ENCODE measurements at places on chromosomes 13 and 19.

DNA sequence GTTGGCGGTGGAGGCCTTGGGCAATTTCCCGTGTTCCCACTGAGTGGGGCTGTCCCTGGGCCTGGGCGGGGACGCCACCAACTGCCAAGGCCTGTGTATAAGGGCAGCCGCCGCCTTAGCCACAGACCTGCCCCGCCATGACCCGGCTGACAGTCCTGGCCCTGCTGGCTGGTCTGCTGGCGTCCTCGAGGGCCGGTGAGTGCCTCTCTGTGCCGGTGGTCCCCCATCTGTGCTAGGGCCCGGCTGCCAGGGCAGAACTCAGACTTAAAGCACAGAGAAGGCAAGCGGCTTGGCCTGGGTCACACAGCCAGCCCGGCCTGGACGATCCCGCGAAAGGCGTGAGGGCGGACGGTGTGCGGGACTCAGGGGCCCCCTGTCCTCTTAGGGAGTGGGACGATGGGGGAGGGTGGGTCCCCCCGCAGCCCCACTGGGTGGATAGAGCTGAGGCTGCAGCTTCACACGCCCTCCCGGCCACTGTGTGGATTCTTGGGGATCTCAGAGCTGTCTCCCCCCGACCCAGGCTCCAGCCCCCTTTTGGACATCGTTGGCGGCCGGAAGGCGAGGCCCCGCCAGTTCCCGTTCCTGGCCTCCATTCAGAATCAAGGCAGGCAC lies at the start of gene AZU1:
Gene AZU1 (plus strand): TSS at position 128 of the 612 bp plus-strand sequence. CDS start 10 bp downstream, at position 138.
- no peak for DNase-seq

DNA sequence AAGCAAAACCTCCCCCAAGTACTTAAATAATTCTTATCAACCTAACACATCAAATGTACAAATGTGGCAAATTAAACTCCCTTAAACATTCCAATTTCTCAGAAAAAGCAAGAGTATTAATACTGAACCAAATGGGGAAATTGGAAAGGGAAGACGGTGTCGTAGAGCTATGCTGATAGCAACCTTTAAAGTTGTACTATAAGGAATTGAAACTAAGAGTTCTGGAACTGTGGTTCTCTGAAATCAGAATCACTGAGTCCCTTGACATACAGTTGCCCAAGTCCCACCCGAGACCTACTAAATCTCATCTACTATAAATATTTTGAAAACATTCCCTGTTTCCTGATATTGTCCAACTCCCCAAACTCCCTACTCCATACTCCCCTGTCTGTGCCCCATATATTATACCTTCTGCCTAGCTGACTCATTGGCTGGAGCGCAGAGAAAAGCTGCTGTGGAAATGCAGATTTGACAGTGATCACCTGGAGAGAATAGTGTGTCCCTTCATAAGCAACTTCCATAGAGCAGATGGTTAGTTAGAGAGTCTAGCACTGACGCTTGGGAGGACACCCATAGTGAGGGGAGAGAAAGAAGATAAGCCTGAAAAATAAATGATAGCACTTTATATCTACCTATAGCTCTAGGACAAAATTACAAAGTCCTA lies 51.4 kb upstream of the ITM2B start:
- no peak for DNase-seq

DNA sequence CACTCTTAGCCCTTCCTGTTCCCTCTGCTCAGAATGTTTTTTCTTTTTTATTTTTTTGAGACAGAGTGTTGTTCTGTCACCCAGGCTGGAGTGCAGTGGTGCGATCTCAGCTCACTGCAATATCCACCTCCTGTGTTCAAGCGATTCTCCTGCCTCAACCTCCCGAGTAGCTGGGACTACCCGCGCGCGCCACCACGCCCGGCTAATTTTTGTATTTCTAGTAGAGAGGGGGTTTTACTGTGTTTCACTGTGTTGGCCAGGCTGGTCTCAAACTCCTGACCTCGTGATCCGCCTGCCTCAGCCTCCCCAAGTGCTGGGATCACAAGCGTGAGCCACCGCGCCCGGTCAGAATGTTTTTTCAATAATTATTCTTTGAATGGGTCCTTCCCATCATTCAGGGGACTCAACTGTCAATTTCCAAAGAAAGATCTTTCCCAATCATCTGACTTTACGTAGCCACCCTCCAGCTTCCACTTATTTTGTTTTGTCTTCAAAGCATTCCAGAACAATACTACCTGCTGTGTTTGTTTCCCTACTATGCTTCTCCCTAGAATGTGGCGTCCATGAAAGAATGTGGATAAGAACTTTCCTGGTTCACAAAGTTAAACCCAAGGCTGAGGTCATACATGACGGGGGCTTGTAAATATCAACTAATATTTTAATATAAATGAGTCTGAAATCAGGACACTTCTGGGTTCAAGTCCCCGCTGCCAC lies 1.2 kb downstream of the NDUFA7 start:
- DNase-seq: no peak

- no peak for DNase-seq
Measured at GRCh38 chr19:53958168-53958571, 4.6 kb upstream of the CACNG8 start.

DNA sequence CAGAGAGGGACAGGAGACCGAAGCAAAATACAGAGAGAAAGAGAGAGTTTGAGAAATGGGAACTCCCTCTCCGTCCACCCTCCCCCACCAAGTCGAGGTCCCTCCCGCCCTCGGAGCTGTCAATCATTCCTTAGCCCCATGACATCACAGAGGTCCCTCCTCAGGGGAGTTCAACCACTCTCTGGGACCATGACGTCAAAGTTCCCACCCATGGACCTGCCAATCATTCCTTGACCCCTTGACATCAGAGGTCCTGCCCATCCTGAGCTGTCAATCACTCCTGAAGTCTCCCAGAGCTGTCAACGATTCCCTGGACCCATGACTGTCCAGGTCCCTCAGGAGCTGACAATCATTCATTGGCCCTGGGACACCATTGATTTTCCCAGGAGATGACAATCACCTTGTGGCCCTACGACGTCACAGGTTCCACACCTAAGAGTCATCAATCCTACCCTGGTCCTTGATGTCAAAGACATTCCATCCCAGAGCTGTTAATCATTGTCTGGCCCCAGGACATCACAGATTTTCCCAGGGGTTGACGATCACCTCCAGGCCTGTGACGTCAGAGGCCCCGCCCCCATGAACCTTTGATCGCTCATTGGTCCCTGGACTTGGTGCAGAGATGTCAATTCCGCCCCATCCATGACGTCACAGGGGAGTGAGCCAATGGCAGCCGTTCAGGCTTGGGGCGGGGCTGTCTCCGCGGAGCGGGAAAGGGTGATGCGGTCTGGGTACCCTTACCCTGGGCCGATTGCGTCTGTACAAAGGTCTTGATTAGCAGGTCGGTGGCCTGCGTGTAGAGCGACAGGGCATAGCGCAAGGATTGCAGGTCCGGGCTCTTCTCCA lies 61.7 kb downstream of the COLGALT1 start:
- no peak for DNase-seq

- no peak for DNase-seq
Measured at GRCh38 chr13:39656325-39656677, 839 bp downstream of the COG6 start.

- no peak for DNase-seq
Measured at GRCh38 chr13:23600100-23600499, 29.9 kb downstream of the TNFRSF19 start.

GRCh38 chr19:49418511-49418910 lies 4.7 kb downstream of the PTH2 start:
- DNase-seq: no peak

DNA sequence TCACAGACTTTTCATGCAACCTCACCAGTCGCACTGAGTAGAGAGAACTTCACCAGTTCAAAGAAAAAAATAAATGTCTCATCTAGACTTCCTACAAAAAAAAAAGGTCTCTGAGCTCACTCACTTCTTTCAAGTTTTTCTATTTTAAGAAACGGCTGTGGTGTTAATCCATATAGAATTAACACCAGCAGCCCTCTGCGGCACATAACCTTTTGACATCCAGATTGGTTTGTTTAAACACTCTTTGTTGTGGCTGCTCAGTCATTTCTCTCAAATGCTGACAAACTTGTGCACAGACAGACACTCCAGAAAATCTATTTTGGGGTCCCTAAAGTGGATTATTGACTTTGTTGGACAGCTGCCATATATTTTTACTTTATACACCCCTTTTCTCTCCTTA lies 874.9 kb downstream of the EFNB2 start:
- no peak for DNase-seq

- no peak for DNase-seq
Measured at GRCh38 chr13:89832827-89833226, 1514.7 kb upstream of the MIR17HG start.

DNA sequence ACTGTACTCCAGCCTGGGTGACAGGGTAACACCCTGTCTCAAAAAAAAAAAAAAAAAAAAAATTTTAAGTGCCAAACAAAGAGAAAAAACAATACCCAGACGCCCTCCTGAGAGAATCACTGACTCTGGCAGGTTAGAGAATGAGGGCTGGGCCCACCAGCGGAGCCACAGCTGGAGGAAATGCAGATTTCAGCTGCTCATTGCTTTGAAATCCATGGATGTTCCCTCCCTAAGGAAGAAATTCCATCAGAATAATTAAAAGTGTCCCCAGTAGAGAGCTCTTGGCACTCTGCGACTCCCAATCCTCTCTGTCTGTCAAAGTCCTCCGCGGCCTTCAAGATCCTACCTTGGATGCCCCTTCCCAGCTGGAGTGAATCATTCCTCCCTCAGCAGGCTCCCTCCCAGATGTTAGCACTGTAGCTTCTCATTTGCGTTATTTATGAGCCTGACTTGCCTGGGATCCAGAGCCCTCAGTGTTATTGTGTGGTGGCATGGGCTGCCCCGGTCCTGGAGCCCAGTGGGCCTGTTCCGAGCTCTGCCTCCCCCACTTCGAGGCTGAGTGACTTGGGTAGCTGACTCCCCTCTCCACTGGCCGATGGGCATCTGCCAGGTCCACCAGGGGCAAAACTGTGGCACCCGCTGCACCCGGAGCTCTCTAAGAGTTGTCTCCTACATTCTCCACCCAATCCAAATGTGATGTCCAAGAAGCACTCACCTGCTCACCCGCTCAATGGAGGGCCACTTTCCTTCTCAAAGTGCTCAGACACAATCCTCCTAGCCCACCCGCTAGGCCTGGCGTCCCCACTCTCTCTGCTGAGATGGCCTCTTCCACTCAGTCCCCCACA lies 47.0 kb downstream of the SERP2 start:
- DNase-seq: no peak

DNA sequence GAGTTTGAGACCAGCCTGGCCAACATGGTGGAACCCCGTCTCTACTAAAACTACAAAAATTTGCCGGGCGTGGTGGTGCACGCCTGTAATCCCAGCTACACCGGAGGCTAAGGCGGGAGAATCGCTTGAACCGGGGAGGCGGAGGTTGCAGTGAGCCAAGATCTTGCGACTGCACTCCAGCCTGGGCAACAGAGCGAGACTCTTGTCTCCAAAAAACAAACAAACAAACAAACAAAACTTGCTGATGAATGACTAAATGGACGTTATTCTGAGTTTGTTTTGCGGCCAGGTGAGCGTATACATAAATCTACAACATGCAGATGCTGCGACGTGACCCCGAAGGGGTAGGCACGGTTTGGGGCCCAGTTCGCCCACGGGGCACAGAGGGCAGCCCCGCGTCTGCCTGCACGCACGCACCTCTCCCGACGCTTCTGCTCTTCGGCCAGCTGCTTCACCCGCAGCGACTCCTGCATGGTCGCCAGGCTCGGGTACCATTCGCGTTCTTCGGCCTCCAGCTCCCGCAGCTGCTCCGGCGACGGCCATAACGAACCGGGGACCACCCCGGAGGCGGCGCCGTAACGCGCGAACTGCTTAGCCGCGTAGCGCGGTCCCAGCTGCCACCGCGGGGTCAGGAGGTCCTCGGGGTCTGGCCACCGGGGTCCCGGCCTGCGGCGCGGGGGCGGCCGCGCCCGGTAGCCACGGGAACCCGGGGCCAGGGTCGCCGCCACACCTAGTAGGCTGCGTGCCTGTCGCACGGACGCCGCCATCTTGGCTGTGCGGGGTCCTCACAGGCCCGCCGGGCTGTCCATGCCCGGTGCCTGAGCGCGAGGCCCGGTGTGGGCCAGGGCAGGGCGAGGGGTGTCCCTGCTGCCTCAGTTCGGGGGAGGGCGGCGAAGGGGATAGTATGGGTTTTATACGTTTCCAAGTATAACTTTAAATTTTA lies at the start of gene GADD45GIP1:
Gene GADD45GIP1 (minus strand): TSS at position 778 of the 943 bp plus-strand sequence. CDS start 11 bp downstream, at position 767.
- peak; percentile 86 for DNase-seq

GRCh38 chr19:50558449-50558848 lies 9.8 kb downstream of the LRRC4B start:
- DNase-seq: no peak
